DND-41 (cell line): ENCODE measurements at places on chromosomes 1 and 21.

DNA sequence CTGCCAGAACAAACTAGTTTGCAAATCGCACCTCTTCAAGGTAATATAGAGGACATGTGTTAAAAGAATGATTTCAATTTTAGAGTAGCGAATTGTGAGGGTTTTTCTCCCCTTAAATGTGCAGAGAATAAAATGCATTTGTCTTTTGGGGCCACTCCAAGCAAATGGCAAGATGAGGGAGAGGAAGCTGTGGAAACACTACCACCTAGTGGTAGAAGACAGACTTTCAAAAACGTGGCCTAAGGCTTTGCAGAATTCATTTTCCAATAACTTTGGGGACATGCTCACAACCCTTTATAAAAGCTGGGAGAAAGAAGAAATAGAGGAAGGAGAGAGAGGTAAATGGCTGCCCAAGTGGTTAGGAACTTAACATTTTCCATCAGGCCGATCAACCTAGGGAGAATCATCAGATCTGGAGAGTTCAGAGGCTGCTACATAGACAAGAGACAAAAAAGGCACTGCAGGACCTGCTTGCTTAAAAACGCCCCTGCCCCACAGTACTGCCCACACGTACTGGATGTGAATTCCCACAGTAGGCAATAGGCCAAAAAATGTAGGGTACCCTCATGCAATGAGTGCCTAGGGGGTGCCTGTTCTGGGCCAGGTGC, 15.7 kb upstream of the RCAN1 start:
- DNase-seq = peak; percentile 52

DNA sequence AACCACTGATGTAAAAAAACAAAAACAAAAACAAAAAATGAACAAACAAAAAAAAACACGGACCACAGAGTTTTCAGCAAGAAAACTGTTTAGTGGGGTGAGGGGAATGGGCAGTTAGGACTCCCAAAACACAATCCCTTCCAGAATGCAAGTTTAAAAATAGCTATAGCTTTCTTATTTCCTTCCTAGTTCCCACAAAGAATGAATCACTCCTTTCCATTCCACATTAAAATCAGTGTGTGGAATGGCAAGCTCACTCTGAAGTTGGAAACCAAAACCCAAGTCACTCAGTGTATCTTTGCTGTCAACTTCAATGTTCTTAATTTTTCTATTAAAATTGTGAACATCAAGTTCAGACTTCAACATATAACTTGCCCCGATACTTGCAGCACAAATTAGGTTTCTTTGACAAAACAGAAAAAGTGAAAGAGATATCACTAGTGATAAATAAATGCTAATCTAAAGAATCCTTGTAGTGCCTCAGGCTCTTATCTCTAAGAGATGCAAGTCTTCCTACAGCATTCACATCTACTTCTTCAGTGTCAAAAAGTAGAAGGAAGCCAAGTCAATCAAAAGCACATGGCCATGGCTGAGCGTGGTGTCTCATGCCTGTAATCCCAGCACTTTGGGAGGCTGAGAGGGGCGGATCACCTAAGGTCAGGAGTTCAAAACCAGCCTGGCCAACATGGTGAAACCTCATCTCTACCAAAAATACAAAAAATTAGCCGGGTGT, 45.5 kb downstream of the TOR3A start:
- no peak for DNase-seq

- DNase-seq = no peak
These were observed 34.9 kb upstream of the GADD45A start for GRCh38 chr1:67650061-67650460.

DNA sequence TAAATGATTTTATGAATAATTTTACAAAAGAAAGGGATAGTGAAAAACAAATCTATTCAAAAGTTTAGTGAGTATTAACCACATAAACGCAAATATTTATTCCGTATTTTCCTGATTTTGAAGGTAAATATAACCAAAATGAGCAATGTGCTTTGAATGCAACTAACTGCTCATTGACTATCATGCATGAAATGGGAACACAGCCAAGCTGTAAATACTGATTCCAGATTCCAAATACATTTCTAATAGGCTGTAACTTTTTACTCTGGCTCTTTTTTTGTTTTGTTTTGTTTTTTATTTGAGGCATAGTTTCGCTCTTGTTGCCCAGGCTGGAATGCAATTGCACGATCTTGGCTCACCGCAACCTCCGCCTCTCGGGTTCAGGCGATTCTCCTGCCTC, 41.8 kb downstream of the SELENOF start:
- DNase-seq = no peak

- peak; percentile 16 for DNase-seq
These were observed 87.3 kb downstream of the KCNJ6 start for GRCh38 chr21:37828991-37829390.

DNA sequence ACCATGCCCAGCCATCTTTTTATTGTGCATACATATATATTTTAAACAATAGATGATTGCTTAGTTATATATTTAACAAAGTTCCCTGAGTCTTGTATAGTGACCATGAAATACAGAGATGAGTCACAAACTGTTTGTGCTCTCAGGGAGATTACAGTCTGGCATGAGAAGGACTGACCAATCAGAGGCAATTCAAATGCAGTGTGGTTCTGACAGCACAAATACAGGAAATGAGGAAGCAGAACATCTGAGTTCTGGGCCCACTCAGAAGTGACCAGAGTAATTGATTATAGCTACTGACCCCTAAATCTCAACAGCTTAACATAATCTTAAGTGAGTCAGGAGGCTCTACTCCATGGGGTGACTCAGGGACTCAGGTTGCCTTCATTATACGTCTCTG, 534.5 kb downstream of the OMA1 start:
- no peak for DNase-seq

DNA sequence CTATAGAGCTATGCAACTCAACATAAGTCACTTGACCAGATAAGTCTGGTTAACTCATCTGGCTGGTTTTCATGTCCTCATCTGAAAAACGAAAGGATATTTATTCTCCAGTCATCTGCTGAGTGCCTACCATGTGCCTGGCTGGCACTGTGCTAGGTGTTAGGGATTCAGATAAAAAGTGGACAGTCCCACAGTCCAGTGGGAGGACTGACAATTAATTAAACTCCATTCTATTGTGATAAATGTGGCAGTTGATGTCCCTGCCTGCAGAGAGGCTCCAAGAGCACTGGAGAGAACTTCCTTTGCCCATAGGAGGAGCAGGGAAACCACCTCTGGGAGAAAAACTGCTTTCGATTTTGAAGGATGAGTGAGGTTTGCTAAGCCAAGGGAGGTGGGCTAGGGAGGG, 5.4 kb downstream of the NUAK2 start:
- peak; percentile 6 for DNase-seq

GRCh38 chr1:218717575-218717974, 372.4 kb downstream of the TGFB2 start:
- DNase-seq = no peak

DNA sequence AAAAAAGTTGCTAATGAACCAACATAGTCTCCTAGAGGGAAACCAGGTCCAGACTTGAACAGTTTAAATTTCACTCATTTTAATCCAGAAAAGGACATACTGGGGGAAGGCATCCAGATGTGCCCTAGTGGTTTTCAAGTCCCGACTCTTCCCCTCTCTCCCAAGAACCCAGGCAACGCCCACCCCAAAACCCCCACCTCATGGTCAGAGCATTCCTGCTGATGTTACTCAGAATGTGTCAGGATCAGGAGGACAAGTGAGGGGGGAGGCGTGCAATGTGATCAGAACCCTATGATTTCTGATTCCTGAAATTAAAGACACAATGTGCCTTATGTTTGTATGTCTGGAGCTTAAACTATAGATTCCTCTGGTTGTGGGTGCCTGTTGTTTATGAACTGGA, 1.6 kb upstream of the CTSK start:
- no peak for DNase-seq

DNA sequence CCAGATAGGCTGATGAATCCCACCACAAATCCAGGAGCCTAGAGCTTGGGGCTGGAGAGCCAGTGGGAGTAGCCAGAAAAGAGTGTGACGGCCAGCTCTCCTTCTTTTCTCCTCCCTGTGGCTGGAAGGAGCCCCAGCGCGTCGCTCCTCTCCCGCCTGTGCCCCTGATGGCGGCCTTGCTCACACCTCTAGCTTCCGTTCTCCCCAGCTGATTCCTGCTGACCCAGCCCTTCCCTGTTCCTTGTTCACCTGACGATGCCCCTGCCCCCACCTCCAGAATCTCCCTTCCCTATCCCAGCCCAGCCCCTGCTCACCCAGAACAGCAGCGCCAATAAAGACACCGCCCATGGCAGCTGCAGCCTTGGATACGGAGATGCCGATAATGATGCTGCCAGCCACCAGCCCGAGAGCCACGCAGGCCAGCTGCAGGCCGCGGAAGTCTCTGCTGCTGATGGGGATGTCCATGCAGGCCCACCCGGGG, 656 bp downstream of the KNCN start:
- DNase-seq = no peak

DNA sequence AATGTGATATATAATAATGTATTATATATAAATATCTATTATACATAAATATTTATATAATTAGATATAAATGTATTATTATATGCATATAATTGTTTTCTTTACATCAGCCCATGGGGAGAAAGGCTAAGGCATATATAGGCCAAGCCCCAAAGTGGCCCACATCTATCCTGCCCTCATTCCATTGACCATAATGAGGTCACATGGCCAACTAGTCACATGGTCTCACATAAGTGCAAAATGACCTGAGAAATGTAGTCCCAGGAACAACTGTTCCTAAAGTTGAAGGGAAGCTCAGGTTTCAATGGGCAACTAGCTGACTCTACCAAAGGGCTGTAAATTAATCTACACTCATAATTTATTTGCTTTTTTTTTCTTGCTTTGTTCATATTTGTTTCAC, 14.5 kb upstream of the CCDC185 start:
- DNase-seq = no peak

GRCh38 chr1:203408486-203409481, 57.9 kb upstream of the FMOD start:
- no peak for DNase-seq

DNA sequence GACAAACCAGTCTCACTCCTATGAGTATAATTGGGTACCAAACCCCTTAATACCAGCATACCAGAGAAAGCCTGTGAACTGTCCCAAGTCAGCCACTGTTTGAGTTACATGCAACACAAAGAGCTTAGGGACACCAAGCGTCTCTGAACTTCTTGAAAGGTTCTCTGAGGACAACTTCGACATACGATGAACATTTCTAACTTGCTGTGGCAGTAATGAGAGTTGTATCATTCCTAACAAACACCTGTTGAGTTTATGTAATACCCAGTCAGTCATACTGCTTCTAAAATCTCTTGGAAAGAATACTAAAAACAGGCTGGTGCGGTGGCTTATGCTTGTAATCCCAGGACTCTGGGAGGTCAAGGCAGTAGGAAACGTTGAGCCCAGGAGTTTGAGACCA, 18.4 kb downstream of the CCT8 start:
- no peak for DNase-seq

GRCh38 chr21:17660862-17661261, 48.2 kb upstream of the BTG3 start:
- DNase-seq = no peak

GRCh38 chr1:147214842-147215539, 10.1 kb downstream of the FMO5 start:
- DNase-seq = no peak

DNA sequence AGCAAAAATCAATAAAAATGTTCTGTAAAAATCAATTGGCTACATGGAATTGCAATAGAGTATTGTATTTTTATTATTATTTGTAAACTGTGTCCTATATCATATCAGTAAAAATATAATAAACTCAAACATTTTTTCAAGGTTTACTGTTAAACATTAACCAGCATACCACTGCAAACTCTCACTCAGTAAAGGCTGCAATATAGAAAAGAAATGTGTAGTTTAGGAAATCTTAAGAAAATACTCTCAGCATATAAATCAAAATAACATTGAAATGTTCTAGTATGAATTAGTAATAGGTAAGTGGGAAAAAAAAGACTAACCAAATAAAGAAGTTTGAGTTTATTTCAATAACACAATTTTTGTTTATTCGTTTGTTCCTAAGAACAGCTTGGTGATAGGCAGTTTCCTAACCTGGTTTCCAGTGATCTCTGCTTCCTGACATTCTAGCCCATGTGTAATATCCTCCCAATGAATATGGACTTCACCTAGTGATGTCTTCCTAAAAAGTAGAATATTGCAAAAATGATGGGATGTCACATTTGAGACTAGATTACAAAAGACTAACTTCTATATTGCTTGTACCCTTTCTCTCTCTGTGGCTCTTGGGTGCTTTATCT, 870.1 kb downstream of the BRINP3 start:
- no peak for DNase-seq

DNA sequence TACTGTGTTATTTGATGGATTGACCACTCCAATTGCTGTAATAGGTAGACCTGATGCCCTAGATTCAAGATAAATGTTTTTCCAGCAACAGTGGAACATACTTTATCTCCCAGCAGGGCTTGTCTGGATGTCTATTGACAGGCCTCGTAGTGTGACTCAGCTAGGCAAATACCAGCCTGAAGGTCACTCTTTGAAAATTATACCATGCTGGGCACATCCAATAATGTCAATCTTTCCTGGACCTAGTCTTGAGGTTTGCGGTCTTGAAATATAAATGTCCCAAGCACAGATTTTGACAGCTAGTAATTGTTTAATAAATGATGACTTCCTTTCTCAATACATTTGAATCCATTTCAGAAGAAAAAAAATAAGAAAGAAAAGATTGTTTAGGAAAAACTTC, 1138.0 kb upstream of the TMPRSS15 start:
- no peak for DNase-seq

- DNase-seq = peak; percentile 52
These were observed 237.3 kb downstream of the S1PR1 start for GRCh38 chr1:101474039-101474665.

DNA sequence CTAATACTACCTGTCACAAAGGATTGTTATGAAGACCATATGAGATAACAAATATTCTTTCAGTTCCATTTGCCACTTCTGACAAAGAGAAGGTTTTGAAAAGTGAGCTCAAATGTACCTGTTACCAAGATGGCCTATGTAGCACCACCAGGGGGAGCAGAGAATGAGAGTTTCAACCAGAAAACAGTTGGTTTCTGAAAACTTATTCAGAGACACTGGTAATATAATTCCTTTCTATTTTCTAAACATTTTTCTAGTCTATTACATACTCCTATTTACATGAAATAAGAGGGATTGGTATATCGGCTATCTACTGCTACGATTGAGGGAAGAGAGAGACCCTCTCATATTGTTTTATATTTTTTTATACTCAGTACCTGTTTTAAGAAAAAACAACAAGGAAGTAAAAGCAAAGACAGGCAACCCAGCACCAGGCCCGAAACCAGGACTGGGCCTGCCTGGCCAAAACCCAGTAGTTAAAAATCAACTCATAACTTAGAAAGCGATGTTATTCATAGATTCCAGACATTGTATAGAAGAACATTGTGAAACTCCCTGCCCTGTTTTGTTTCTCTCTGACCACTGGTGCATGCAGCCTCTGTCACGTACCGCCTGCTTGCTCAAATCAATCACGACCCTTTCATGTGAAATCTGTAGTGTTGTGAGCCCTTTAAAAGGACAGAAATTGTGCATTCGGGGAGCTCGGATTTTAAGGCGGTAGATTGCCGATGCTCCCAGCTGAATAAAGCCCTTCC, 48.3 kb downstream of the IL23R start:
- peak; percentile 33 for DNase-seq

GRCh38 chr21:20511216-20511880, 486.9 kb upstream of the NCAM2 start:
- no peak for DNase-seq

GRCh38 chr1:11681071-11681771, at the start of gene MAD2L2:
Gene MAD2L2, minus strand, starts transcription at chr1:11681148. Its CDS starts 547 bp downstream, at chr1:11680601.
- DNase-seq = peak; percentile 96
